ENCODE measurements at places on chromosomes 5 and 9. TPM values are rescaled to one million over a fixed set of nuclear protein-coding genes. Genes with fewer than 3 reads are reported as not detected.

Gene GRXCR2
- not detected for total RNA-seq

Gene SLCO6A1
- total RNA-seq, result not detected

Gene CATSPER3
- total RNA-seq, result 0.69 TPM

Gene AFF4
- total RNA-seq, result 98.2 TPM

GRCh38 chr5:135156337-135156714, 122.3 kb upstream of the PITX1 start:
- no peak overlapping the region for H3K4me3 ChIP-seq
- H3K27me3 ChIP-seq, result no peaks in the 10 kb centered on the region
- H3K27ac ChIP-seq, result no peak overlapping the region
- DNase-seq, result no peak
- no peaks in the 10 kb centered on the region for H3K4me1 ChIP-seq
- H3K36me3 ChIP-seq, result no peaks in the 10 kb centered on the region

GRCh38 chr5:73673161-73673591, 47.2 kb downstream of the ARHGEF28 start:
- H3K36me3 ChIP-seq, result no peaks in the 10 kb centered on the region
- no peak overlapping the region for H3K27ac ChIP-seq
- H3K4me1 ChIP-seq, result peaks cover 18% of the 10 kb centered on the region
- no peaks in the 10 kb centered on the region for H3K27me3 ChIP-seq
- no peak overlapping the region for H3K4me3 ChIP-seq

DNA sequence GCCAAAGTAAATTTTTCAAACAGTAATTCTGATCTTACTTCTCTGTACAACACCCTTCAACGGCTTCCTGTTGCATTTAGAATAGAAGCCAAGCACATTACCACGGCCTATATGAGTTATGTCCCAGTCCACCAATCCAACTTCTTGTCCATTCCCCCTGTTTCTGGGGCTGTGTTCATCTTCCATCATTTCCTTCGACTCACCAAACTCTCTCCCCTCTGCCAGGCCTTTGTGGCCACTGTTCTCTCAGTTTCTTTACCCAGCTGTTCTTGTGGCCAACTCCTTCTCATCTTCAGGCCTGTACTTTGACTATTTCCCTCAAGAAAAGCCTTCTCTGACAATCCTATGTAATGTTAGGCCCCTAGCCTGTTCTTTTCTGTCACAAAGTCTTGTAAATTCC, 259.4 kb upstream of the EFNA5 start:
- H3K27me3 ChIP-seq, result no peaks in the 10 kb centered on the region
- no peaks in the 10 kb centered on the region for H3K4me1 ChIP-seq
- no peak for DNase-seq
- H3K4me3 ChIP-seq, result no peak overlapping the region
- H3K27ac ChIP-seq, result no peak overlapping the region

DNA sequence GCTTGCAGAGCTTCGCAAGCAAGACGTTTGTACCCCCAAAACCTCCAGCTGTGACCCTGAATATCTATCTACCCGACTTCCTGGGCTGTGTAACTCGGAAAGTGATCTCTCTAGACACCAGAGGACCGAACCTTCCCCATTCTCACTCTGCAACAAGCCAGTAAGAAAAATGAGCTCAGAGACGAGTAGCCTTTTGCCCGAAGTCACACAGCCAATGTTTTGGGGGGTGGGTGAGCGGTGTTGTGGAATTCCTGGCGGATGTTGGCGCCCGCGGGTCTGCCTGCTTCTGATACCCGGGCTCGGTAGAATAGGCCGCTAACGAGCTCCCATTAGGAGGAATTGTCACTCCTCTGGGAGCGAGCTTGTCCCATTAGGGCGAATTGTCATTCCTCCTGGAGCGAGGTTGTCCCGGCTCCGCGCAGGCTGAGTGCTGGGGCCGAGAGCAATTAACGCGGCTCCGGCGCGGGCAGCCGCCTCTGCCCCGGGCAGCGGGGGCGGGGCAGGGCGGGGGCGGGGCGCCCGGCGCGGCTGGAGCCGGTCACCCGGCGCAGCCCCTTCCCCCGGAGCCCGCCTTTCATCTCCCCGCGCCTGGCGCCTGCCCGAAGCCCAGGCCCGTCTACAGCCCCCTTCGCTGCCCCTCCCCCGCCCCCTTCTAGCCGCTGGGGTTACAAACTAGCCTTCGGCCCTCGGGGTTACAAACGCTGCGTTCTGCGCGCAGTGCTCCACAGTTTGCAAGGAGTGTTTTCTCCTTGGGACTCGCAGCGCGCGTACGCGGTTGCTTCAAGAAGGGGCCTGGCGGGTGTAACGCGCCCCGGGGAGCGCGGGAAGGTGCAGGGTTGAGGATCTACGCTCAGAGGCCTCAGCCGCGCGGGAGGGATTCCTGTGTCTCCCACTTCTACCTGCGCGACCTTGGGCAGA, 3.5 kb upstream of the MSX2 start:
- no peak overlapping the region for H3K4me3 ChIP-seq
- H3K4me1 ChIP-seq, result peaks cover 3% of the 10 kb centered on the region
- H3K27ac ChIP-seq, result no peak overlapping the region
- DNase-seq, result no peak
- H3K27me3 ChIP-seq, result no peaks in the 10 kb centered on the region

Measured in ovary (tissue), 10 donors.